ENCODE measurements at places on chromosomes 12 and 14.

- DNase-seq, result no peak
These were observed 117.2 kb upstream of the DNM1L start for GRCh38 chr12:32561931-32562341.

- DNase-seq, result no peak
These were observed 224.4 kb downstream of the CHST11 start for GRCh38 chr12:104681012-104681690.

GRCh38 chr12:9606247-9606646 lies 1.5 kb downstream of the KLRB1 start:
- no peak for DNase-seq

DNA sequence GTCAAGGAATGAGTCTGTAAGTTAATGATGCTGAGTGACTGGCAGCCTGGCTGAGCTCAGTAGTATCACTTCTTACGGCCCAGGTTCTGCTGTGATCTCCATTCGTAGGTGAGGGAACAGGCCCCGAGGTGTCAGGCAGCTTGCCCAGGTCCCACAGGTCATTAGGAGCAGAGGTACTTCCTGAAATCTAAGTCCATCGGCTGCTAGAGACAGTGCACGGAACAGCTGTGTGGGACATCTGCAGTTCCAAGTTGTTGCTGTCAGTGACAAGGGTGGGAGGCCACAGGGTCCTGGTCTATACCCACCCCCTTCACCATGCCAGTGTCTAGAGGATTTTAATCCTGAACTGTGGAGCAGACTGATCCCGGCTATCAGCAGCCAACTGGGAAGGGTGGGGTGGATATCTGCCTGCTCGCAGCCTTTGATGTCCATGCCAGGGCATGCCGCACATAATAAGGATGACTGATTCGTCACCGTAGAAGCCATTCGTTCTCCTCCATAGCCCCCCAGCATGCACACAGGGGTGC lies 82.3 kb upstream of the RIN3 start:
- peak; percentile 30 for DNase-seq

DNA sequence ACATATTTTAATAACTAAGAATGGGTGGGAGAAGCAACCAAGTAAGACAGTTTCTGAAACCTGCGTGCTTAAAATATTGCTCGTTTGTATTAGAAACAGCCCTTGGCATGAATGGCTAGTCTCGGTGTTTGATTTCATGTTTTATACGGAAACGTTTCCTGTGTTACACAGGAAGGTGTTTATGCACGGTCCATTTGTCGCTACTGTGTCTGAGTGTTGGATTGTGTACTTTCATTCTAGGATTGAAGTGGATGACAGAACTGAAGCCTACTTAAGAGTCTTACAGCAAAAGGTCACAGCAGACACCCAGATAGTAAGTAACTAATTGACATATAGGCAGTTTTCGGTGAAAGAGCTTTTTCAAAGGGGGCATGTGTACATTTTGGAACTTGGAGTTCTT lies 19.6 kb downstream of the PIWIL1 start:
- no peak for DNase-seq

GRCh38 chr14:74429991-74430390 lies 4.0 kb upstream of the SYNDIG1L start:
- no peak for DNase-seq

DNA sequence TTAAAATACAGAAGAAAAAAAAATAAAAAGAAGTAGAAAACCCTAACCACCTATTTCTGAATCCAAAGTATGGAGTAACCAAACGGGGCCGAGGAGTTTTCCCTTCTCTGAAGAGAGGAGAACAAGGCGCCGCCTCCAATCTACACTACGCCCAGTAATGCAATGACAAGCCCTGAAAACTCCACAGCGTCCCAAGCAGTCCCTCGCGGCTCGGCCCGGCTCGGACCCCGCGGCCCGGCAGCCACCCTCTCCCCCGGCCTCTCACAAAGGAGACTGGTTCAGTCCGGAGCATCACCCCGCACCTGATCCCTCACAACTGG lies 371 bp downstream of the CHD8 start:
- no peak for DNase-seq

- DNase-seq, result no peak
These were observed 670.2 kb upstream of the LMO3 start for GRCh38 chr12:17276196-17276595.

- DNase-seq, result no peak
These were observed 223.2 kb downstream of the ADGRD1 start for GRCh38 chr12:131176926-131177325.

DNA sequence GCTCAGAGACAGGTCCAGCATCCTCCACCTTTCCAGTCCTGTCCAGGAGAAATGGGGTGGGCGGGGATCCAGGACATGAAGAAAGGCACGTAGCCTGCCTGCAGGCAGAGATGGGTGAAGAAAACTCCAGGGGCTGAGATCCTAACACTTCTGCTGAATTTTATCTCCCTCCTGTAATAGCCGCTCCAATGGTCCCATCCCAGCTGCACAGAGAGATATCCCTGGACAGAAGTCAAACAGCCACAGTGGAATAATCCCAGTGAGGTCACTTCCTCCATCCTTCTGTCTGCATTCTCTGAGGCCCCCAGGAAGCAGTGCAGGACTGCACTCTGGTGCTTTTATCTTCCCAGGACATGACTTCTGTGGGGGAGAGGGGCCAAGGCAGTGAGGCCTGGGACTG lies 26.3 kb downstream of the KRT18 start:
- no peak for DNase-seq

GRCh38 chr14:68571928-68572525 lies 220.8 kb downstream of the ZFP36L1 start:
- DNase-seq, result no peak

DNA sequence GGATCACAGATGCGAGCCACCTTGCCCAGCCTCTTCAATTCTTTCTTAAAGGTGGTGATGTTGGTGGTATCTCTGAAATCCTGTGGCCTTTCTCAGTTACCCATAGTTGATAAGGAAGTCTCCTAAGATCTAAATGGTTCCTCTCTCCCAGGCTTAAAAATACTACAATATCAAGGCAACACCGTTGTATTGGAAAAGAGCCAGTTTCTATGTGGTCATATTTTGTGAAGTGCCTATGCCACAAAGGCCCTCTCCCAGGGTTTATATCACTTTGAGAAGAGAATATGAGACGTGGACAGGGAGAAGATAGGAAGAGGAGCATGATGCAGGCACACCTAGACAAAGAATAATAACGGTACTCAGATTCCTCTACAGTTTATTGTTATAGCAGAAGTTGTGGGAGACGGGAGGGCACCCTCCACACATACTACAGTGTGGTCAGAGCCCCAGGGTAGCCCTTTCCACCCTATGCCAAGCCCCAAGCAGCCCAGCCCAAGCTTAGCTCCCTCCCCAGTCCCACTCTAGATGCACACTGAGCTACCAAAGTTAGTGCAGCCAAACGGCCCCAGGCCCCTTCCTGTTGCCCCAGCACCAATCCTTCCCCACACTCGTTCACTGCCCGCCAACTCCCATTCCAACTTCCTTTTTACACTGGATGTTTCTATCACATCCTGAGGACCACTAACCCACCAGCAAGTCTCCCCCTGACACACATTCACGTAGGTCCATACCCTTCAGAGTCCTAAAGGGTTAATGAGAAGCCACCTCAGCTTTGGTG lies 8.3 kb downstream of the NDRG2 start:
- no peak for DNase-seq

- no peak for DNase-seq
These were observed 125.4 kb downstream of the SLC38A6 start for GRCh38 chr14:61106271-61106958.

DNA sequence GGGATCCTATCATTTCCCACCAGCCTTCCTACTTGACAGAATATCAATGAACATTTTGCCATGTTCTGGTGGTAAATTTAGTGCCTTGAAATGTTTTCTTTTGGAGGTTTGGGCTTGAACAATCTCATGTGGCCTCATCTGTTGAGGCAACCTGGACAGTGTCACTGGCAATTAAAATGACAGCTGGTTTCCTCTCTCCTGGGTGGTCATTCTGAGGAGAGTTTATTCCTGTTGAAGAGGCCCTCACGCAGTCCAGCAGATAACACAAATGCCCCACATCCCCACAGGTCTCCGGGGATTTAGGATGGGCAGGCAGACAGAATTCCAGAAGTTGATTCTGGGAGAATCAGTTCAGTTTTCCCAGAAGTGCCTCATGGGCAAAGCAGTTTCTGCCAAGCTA lies 41.9 kb downstream of the MMAB start:
- no peak for DNase-seq

GRCh38 chr12:128672893-128673292 lies 150.9 kb downstream of the SLC15A4 start:
- DNase-seq, result no peak

DNA sequence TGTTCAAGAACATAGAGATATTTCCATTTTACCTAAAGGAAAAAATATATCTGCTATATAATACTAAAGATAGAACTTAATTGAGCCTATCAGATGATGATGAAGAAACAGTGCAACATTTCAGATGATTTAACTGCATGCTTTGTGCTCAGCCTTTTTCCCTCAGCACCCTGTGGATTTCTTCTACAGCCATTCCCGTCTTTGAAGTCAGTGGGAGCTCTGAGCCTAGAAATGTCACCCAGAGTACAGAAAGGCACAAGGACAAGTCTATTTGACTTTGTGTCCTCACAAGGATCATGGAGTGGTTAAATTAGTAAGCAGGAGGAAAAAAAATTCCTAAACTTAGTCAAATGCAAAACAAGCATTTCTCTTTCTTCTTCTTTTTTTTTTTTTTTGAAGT lies 994.0 kb upstream of the FLRT2 start:
- no peak for DNase-seq

DNA sequence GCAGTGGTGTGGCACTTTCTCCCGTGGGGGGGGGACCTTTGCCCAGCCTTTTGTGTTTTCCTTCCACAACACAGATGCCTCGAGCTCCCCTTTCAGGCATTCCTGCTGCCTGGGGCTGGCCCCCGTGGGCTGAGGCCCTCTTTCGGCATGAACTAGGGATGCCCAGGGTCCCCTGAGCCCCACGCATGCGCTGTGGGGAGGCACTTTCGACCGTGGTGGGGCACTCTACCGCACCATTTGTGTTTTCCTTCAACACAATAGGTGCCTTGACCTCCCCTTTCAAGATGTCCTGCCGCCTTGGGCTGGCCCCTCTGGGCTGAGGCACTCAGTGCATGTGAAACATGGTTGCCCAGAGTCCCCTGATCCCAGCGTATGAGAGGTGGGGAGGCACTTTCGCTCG lies 363.7 kb downstream of the ALG10 start:
- no peak for DNase-seq

DNA sequence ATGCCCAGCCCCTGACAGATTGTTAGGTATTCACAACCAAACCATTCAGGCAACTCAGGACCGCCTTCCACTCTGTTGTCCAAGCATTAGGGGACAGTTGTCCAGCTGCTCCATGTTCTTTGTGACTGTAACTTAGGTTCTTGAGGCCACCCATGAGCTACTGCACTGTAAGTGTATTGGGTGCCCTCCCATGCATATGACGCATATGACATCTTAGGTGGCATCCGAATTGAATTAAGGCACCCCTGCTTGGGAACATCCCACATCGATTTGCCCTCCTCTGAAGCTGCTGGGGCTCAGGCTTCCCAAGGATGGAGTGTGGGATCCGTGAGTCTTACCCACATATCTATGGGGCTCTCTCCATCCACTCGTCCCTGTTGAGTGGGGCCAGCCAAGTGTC lies 17.7 kb downstream of the RFLNA start:
- no peak for DNase-seq

DNA sequence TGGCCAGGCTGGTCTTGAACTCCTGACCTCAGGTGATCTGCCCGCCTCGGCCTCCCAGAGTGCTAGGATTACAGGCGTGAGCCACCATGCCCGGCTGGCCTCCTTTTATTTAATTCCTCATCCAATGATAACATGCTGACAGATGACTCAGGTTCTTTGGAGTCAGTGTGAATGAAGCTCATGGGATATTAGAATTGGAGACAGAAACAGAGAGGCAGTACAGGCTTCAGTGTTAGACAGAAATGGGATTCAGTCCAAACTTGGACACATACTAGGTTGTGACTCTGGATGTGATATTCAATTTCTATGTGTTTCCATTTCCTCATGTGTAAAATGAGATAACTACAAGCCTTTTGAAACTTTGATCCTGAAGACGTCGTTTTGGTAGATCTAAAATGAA lies 47.3 kb downstream of the PDE3A start:
- DNase-seq, result no peak

DNA sequence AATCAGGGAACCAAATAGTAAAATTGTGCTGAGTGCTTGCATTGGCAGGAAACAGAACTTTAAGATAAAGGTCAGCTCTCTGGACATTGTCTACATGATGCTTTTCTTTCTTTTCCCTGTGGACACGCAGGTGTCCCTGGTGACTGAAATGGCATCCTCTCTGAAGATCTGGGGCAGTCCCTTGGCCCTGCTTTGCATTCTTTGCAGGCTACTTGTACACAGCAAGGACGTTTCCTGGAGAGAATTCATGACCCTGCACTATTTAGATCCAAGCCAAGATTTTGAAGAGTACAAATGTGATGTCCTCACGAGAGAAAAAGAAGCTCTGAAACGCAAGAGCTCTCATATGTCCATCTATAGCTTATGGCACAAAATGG lies 11.3 kb upstream of the EDDM3A start:
- no peak for DNase-seq

GRCh38 chr14:77303417-77304156 lies 17.1 kb downstream of the POMT2 start:
- DNase-seq, result no peak

DNA sequence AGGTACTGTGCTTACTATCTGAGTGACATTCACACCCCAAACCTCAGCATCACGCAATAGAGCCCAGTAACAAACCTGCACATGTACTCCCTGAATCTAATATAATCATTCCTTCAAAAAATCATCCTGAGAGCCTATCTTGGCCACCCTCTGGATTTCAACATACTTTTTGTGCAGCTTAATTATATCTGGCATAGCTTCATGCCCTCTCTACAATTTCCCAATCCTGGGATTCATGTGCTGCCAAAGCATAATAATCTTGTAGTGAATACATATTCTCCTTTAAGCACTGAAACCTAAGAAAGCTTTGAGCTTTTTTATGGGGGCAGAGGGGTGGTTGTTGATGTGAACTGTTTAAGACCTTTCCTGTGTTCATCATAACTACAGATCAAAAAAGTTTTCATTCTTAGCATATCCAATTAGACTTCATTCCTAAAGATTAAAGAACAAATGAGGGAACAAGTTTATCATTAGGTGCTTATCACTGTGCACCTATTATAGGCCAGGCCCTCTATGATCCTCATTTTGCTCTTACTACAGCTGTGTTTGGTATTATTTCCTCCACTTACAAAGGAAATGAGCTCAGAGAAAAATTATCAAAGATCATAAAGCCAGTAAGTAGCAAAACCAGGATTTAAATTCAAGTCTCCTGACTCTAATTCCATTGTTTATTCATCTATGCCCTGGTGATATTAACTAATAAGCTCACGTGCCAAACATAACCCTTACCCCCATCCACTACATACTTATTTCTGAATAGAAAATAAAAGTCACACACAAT lies 51.2 kb downstream of the SINHCAF start:
- no peak for DNase-seq

DNA sequence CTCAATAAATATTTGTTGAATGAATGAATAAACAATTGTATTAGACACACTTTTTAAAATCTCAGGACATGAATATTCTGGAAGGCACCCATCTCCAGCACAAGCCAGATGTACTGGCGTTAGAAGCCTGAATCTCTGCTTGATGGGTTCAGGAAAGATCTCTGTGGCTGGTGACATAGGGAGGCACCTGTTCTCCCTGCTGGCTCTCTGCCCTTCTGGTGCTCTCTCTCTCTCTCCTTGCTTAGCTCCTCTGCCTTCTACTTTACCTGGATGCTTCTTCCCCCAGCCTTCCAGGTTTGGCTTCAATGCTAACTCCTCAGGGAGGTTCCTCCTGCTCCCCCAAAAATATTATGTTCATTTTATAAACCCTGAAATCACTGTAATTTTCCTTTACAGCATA lies 1.5 kb downstream of the CYP46A1 start:
- DNase-seq, result no peak
